ENCODE measurements at places on chromosomes 16 and 17. TPM values are rescaled to one million over a fixed set of nuclear protein-coding genes. Genes with fewer than 3 reads are reported as not detected.

Gene ACAP1
- 18.8 TPM for total RNA-seq

Gene NHERF2
- 238 TPM for total RNA-seq

Gene LDHD
- total RNA-seq = 10.2 TPM

Gene SYT17
- 1.1 TPM for total RNA-seq

Gene HES7
- total RNA-seq = not detected

Gene CCL17
- not detected for total RNA-seq

Gene KRTAP4-1
- not detected for total RNA-seq

Gene CSH1
- not detected for total RNA-seq

Gene UBALD1
- 20.9 TPM for total RNA-seq

Gene FKBP10
- 35.7 TPM for total RNA-seq

Gene CES1
- 401 TPM for total RNA-seq

Gene SDR42E2
- total RNA-seq = not detected

Gene GGNBP2
- 75.4 TPM for total RNA-seq

Gene CTRB1
- 4.8 TPM for total RNA-seq

Gene KRTAP1-5
- not detected for total RNA-seq

Gene MRPL38
- total RNA-seq = 70.8 TPM

Gene PNMT
- total RNA-seq = 0.35 TPM

Gene TPPP3
- total RNA-seq = 4.8 TPM

Gene PRSS27
- total RNA-seq = 0.48 TPM

Gene MT1A
- 769 TPM for total RNA-seq

Gene CDH16
- not detected for total RNA-seq

Gene GRAPL
- 5.4 TPM for total RNA-seq

Gene RHBDL1
- 0.84 TPM for total RNA-seq

Gene CALCOCO2
- total RNA-seq = 168 TPM

Gene AGRP
- not detected for total RNA-seq

Data from mesenteric fat pad (tissue), 1 donor.